ENCODE measurements at places on chromosomes 13 and 19. TPM values are rescaled to one million over a fixed set of nuclear protein-coding genes. Genes with fewer than 3 reads are reported as not detected.

The CERS1 gene
- total RNA-seq, result 7.6 TPM

DNA sequence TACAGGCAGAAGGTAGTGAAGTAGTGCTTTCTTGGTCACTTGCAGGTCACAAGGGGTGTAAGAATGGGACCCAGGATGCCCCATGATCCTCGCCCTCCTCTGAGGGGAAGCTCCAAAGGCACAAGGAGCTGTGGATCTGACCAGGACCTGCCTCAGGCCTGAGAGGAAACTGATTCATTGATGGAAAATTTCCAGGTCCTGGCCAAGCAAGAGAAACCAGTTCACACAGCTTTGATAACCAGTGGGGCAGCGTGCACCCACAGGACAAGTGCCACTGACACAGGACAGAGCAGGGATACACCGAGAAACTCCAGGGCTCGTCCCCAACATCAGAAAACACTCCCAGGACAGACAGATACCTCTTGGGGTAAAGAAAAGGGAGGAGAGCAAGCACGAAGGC lies 177.1 kb downstream of the RBM26 start:
- DNase-seq, result no peak

GRCh38 chr13:40190641-40191100 lies 475.8 kb downstream of the FOXO1 start:
- DNase-seq, result peak; percentile 75

The KLK15 gene
- not detected for total RNA-seq

DNA sequence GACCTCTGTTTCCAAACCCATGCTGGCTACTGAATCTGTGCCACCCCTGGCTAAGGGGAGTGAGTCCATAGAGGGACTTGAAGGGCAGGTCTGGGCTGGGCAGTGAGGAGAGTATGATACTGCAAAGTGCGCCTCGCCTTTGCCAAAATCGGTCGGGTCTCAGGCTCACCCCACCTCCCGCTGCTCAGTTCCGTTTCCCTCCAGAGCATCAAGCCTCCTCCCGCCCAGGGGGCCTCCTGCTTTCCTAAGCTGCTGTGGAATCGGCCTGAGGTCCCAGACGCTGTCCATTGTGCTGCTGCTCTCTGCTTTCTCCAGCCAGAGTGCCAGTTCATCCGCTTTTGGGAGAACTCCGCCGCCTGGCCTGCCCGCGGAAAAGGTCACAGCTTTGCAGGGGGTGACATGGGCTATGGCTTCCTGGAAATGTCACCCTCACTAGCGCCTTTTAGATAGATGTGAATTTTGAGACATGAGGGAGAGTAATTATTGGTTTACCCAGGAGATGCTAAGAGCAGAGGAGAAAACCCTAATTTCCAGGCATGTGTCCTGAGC lies 1418.4 kb downstream of the UQCRFS1 start:
- peak; percentile 67 for DNase-seq

DNA sequence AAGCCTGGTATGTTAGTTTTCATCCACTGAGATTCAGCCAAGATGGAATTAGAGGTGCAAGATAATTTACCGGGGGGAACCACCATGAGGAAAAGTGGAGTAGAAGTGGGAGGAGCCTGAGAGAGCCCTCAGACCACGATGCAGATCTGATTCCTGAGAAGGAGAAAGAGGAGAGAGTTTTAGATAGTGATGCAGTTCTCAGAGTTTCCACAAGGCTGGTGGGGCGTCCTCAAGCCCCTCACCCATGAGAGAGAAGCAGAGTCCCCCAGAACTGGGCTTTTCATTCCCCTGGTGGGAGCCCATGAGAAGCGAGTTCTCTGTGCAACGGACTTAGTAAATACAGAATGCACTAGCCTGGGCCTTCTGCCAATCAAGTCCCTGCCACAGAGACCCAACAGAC lies 18.1 kb downstream of the CEACAM5 start:
- no peak for DNase-seq
